Mesenchymal stem cell (in vitro differentiated cells and primary cell): ENCODE measurements at places on chromosomes 7 and 10.

DNA sequence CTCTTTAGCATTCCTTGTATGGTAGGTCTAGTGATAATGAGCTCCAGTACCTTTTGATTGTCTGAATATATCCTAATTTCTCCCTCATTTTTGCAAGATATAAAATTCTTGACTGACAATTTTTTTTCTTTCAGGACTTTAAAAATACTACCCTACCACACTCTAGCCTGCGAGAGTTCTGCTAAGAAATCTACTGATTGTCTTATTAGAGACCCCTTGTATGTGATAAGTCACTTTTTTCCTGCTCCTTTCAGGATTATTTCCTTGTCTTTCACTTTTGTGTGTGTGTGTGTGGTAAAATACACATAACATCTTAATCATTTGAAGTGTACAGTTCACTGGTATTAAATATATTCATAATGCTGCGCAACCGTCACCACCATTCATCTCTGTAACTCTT is 68.7 kb upstream of the PPP1R9A start:
- no peak for DNase-seq

DNA sequence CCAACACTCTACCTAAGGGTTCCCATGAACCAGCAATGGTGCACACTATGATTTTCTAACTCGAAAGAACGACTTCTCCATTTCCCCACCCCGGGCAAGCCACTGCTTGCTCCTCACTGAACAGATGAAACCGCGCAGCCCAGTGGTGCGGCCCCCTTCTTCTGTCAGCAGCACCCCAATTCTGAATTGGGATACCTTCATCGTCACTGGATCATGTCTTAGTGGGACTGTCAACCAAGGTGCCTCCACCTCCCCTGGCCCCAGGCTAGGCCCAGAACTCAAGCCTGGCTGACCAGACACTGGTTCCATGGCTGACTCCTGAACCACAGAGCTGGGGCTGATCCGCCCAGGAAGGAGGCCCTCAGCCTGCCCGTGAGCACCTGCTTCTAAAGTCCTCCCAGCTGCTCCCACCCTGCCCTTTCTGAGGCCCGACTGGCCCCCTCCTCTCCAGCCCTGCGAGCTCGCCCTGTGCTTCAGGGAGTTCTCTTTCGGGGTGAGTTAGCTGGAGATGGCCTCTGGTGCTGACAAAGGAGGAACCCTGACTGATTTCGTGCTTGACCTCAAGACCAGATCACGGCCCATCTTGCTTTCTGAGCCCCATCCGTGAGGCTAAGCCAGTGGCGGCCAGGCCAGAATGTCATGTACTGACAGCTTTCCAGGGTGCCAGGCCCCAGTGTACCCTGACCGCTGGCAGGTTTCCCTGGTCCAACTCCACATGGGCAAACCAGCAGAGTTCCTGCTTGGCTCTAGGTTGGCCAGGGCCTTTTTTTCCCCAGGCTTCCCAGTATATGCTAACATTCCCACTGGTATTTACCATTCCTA is 44.5 kb downstream of the FAM53B start:
- DNase-seq, result no peak

DNA sequence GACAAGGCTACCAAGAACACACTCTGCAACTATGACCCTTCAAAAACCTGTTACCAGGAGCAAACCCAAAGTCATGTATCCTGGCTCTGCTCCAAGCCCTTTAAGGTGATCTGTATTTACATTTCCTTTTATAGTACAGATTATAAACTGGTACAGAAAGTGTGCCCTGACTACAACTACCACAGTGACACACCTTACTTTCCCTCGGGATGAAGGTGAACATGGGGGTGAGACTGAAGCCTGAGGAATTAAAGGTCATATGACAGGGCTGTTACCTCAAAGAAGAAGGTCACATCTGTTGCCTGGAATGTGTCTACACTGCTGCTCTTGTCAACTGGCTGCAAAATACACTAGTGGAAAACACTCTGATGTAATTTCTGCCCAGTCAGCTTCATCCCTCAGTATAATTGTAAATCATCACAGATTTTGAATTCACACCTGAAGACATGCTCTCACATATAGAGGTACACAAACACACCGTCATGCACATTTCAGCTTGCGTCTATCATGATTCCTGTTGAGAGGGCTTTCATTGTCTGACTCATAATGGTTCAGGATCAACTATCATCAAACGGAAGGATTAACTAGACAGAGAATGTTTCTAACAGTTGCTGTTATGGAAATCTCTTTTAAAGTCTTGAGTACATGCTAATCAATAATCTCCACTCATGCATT is 318.3 kb downstream of the NXPH1 start:
- DNase-seq, result no peak

DNA sequence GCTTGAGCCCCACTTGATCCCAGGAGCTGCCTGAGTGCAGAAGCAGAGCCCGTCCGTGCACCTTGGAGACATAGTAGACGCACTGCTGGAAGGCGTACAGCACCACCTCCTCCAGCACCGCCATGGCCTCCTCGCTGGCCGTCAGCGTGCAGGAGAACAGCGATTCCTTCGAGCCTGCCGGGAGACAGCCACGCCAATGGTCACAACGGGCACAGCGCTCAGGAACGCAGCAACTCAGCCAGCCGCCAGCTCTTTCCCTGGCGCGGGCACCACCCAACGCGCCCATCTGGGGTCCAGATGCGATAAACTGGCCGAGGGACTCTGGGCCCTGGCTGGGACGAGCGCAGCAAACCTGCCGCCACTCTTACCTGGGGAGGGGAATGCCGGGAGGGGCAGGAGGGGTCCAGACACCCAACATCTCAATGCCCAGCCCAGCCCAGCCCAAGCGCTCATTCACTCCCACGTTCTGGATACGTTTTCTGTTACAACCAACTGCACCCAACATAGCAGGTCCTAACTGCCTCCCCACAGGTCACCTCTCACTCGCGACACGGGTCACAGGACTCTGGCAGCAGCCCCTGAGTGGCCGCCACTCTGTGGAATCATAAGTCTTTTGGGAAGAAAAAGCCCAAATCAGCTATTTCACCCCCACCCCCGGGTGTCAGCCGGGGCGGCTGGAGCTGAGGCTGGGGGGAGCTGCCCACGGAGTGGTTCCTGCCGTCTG is 41.9 kb downstream of the AP5Z1 start:
- no peak for DNase-seq

GRCh38 chr7:149772956-149773434 is 393 bp downstream of the ZNF467 start:
- no peak for DNase-seq

- no peak for DNase-seq
Measured at GRCh38 chr10:49037187-49037586, 78.1 kb downstream of the VSTM4 start.

- DNase-seq, result no peak
Measured at GRCh38 chr10:11697718-11698527, 44.3 kb upstream of the ECHDC3 start.

DNA sequence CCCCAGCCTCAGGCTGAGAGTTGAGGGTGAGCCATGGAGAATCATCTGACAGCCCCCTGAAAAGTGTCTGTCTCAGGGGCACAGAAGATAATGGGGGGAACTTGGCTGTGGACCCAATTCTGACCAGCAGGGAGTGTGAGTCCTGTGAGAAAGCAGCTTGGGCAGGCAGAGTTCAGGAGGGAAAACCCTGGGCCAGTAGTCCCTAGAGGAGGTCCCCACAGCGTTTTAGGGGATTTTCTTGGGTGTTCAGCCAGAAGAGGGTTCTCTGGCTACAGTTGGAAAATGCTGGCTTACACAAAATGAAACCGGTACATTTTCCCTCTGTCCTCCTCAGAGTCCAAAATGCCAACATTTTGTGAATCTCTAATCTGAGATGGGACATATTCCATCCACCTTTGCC is 35.8 kb upstream of the TRIM8 start:
- DNase-seq, result no peak
